ENCODE measurements at places on chromosomes 7 and 10. TPM values are rescaled to one million over a fixed set of nuclear protein-coding genes. Genes with fewer than 3 reads are reported as not detected.

DNA sequence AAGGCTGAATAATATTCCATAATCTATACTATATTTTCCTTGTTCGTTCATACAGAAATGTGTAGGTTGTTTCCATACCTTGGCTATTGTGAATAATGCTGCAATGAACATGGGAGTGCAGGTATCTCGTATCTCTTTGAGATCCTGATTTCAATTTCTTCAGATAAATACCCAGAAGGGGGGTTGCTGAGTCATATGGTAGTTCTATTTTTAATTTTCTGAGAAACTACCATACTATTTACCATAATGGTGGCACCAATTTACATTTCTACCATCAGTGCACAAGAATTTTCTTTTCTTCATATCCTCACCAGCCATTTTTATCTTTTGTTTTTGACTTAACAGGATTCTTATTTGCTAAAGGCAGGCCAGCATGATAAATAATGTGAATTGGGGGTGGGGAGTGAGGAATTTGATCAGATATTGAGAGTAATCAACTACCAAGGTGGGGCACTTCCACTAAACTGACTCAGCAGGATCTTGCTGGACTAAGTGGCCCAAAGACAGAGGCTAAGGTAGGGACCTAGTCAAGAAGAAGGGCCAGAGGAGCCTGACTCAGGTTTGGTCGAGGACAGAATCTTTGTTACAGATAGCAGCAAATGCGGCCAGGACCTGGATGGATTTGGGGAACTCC, 21.5 kb upstream of the CCSER2 start:
- DNase-seq: no peak
- no peak overlapping the region for H3K4me3 ChIP-seq
- peak overlapping the region; percentile 72 for H3K27ac ChIP-seq
- H3K36me3 ChIP-seq: no peaks in the 10 kb centered on the region
- peaks cover 15% of the 10 kb centered on the region for H3K4me1 ChIP-seq

- DNase-seq: no peak
- H3K36me3 ChIP-seq: no peaks in the 10 kb centered on the region
- H3K27me3 ChIP-seq: no peaks in the 10 kb centered on the region
- H3K27ac ChIP-seq: peak overlapping the region; percentile 49
Measured at GRCh38 chr10:80104066-80104926, 25.8 kb downstream of the TMEM254 start.

DNA sequence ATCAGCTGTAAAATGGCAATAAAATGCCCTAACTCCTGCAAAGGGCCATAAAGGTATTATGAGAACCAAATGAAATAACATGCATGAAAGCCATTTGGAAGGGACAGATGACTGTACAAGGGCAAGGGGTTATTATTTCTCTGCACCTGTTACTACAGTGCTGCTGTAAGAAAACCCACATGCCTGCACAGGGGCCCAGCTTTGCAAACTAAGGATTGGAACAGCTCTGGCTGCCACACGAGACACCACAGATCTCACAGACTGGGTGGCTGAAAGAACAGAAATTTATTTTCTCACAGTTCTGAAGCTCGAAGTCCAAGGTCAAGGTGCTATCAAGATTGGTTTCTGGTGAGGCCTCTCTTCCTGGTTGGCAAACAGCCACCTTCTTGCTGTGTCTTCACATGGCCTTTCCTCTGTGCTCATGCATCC, 409.0 kb upstream of the NRP1 start:
- H3K4me1 ChIP-seq: no peaks in the 10 kb centered on the region
- H3K36me3 ChIP-seq: no peaks in the 10 kb centered on the region
- H3K27ac ChIP-seq: no peak overlapping the region
- H3K4me3 ChIP-seq: no peak overlapping the region
- no peaks in the 10 kb centered on the region for H3K27me3 ChIP-seq

GRCh38 chr10:3469639-3470020, 297.0 kb upstream of the PITRM1 start:
- no peak for DNase-seq
- H3K27me3 ChIP-seq: no peaks in the 10 kb centered on the region
- peaks cover 50% of the 10 kb centered on the region for H3K4me1 ChIP-seq

DNA sequence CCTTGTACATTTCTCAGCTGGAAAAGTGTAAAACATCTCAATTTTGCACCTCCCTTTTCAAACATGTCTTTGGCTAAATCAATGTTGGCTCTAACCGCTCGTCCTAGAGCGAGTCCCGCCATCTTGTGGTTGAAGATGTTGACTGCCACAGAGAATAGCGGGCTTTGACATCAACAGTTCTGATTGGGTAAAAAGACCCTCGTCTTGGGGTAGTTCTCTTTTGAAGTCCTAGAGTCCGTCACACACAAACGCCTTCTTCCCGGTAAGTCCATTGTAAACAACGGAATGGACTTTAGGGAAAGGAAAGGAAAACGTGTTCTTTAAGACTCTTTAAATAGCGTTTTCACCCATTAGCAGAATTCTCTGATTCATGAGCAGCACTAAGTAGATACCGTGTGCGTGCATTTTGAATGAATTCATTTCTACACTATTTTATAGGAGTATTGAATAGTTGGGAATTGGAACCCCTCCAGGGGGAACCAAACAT, 452 bp upstream of the RPP30 start:
- peak overlapping the region; percentile 88 for H3K4me3 ChIP-seq
- H3K27ac ChIP-seq: peak overlapping the region; percentile 87
- no peaks in the 10 kb centered on the region for H3K27me3 ChIP-seq
- peak; percentile 27 for DNase-seq
- peaks cover 10% of the 10 kb centered on the region for H3K36me3 ChIP-seq
- peaks cover 16% of the 10 kb centered on the region for H3K4me1 ChIP-seq

DNA sequence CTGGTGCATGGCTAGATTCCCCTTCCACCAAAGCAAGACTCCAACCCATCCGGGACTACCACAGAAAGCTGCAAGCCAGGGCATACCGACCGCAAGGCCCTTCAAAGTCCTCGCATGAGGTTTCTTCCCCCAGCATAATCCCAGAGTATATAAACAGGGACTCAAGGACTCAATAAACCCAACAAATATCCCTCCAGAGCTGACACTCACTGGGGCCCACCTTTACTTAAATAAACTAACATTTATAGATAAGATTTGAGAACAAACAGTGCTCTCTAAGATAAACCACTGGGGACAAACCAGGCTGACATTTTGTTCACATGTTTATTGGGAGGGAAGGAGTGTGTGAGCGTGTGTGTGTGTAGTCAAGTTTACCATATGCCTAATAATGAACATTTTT, 138.2 kb downstream of the ADAM12 start:
- peaks cover 4% of the 10 kb centered on the region for H3K4me1 ChIP-seq
- no peak for DNase-seq
- H3K27me3 ChIP-seq: no peaks in the 10 kb centered on the region
- H3K36me3 ChIP-seq: no peaks in the 10 kb centered on the region
- H3K4me3 ChIP-seq: no peak overlapping the region
- H3K27ac ChIP-seq: no peak overlapping the region

GRCh38 chr10:66204838-66205237, 721.0 kb upstream of the LRRTM3 start:
- no peaks in the 10 kb centered on the region for H3K36me3 ChIP-seq
- no peak overlapping the region for H3K4me3 ChIP-seq
- H3K27me3 ChIP-seq: no peaks in the 10 kb centered on the region
- no peak for DNase-seq

GRCh38 chr7:69800495-69800894, 202.2 kb downstream of the AUTS2 start:
- DNase-seq: no peak
- H3K27me3 ChIP-seq: no peaks in the 10 kb centered on the region
- H3K27ac ChIP-seq: no peak overlapping the region
- peaks cover 16% of the 10 kb centered on the region for H3K4me1 ChIP-seq
- no peak overlapping the region for H3K4me3 ChIP-seq

GRCh38 chr7:51617686-51618085, 301.1 kb upstream of the COBL start:
- H3K27ac ChIP-seq: no peak overlapping the region
- no peak overlapping the region for H3K4me3 ChIP-seq
- no peaks in the 10 kb centered on the region for H3K36me3 ChIP-seq
- no peaks in the 10 kb centered on the region for H3K27me3 ChIP-seq

DNA sequence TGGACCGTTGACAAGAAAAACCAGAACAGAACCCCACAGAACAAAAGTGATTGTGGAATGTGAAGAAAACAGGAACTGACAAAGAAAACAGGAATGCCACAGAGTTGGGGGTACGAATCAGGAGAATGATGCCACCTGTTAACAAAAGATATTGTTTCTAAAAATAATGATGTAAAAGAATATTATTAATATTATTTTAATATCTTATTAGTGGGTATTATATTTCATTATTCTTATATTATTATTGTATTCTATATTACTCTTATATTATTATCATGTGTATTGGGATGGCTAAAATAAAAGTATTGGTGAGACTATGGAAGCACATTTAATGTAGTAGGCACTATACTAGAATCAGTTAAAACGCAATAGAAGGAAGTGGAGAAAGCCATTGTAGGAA, 659.0 kb upstream of the PCDH15 start:
- DNase-seq: no peak
- H3K27ac ChIP-seq: no peak overlapping the region
- H3K27me3 ChIP-seq: no peaks in the 10 kb centered on the region
- H3K4me3 ChIP-seq: no peak overlapping the region
- H3K4me1 ChIP-seq: no peaks in the 10 kb centered on the region

GRCh38 chr10:23525406-23525805, 86.5 kb downstream of the OTUD1 start:
- no peak overlapping the region for H3K27ac ChIP-seq
- no peak overlapping the region for H3K4me3 ChIP-seq
- DNase-seq: no peak
- H3K27me3 ChIP-seq: no peaks in the 10 kb centered on the region
- H3K36me3 ChIP-seq: no peaks in the 10 kb centered on the region

- no peaks in the 10 kb centered on the region for H3K36me3 ChIP-seq
- H3K27ac ChIP-seq: no peak overlapping the region
- H3K27me3 ChIP-seq: no peaks in the 10 kb centered on the region
- DNase-seq: no peak
- H3K4me3 ChIP-seq: no peak overlapping the region
Measured at GRCh38 chr7:44460325-44460724, 30.1 kb downstream of the NUDCD3 start.

GRCh38 chr10:42956045-42956444, 120.8 kb upstream of the RET start:
- peaks cover 13% of the 10 kb centered on the region for H3K4me1 ChIP-seq
- no peaks in the 10 kb centered on the region for H3K36me3 ChIP-seq
- DNase-seq: no peak
- no peaks in the 10 kb centered on the region for H3K27me3 ChIP-seq
- no peak overlapping the region for H3K4me3 ChIP-seq

- H3K4me1 ChIP-seq: peaks cover 23% of the 10 kb centered on the region
- no peaks in the 10 kb centered on the region for H3K27me3 ChIP-seq
- H3K36me3 ChIP-seq: no peaks in the 10 kb centered on the region
Measured at GRCh38 chr10:13990946-13991345, 339.8 kb downstream of the FRMD4A start.

DNA sequence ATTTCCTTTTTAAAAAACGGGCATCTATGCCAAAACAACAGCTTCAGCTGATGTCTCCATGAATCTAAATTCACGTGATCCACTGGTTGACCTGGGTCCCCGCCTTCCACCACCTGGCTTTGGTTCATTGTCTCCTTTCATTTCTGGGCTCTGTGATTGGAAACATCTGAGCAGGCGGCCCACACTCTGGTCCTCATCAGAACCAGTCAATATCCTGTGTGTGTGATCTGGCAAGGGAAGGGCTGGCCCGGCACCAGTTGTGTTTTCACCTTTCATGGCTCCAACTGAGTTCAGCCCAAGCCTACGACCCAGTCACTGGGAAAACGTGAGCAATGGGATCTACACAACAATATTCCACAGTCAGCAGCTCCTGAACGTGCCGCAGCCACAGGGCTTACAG, 46.2 kb downstream of the PARP12 start:
- no peaks in the 10 kb centered on the region for H3K4me1 ChIP-seq
- H3K27ac ChIP-seq: no peak overlapping the region
- H3K4me3 ChIP-seq: no peak overlapping the region
- no peak for DNase-seq
- peaks cover 10% of the 10 kb centered on the region for H3K36me3 ChIP-seq

DNA sequence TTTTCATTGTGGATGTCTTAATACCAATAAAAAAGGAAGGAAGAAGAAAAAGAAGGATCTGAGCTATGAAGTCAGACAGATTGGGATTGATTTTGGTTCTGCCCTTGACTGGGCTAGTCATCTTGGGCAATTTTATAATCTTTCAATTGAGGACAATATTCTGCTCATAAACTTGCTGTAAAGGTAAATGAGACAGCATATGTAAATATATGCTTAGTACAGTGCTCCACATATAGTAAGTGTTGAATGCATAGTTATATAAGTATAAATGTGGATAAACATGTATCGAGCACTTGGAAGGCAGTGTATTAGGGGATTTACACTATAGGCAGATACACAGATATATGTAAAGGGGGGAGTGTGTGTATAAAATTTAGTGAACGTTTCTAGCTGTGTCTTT, 85.1 kb downstream of the ST7 start:
- H3K4me3 ChIP-seq: no peak overlapping the region
- no peaks in the 10 kb centered on the region for H3K36me3 ChIP-seq
- peaks cover 9% of the 10 kb centered on the region for H3K4me1 ChIP-seq

DNA sequence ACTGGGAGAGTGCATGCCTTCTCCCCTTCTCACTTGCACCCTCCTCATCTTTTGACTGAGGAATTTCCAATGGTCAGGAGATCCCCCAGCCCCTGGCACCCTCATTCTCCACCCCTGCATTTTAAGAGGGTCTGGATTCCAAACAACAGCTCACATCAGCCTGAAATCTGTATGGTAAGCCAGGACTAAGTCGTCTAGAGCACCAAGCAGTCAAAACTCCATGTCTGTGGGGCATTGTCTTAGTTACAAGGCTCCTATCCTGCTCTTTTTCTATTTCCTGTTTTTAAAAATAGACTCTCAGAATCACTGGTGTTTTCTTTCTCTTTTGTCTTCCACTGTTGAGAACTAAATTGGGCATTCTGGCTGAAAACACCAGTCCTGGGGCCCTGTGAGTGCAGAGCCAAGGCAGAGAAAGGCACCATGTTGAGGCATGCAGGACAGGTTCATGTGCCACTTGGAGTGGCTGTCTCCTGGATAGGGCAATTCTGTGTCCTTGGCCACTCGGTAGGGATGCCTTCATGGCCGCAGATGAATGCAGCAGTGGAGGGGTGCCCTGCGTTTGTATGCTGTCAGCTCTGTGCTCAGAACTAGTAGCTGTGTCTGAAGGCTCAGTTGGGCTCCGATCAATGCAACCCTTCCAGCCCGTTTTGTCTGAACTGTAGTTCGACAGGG, 216.6 kb upstream of the YAE1 start:
- no peaks in the 10 kb centered on the region for H3K36me3 ChIP-seq
- no peaks in the 10 kb centered on the region for H3K27me3 ChIP-seq
- DNase-seq: no peak
- peaks cover 3% of the 10 kb centered on the region for H3K4me1 ChIP-seq

PNLIPRP1 gene
- total RNA-seq: 0.66 TPM

PAPSS2 gene
- 127 TPM for total RNA-seq

PON3 gene
- 33.8 TPM for total RNA-seq

SEC24C gene
- total RNA-seq: 60.7 TPM

GDF2 gene
- not detected for total RNA-seq

CEP55 gene
- total RNA-seq: 3.3 TPM

KIF20B gene
- total RNA-seq: 1.0 TPM

RAPGEF5 gene
- total RNA-seq: 100 TPM
